ENCODE measurements at places on chromosomes 16 and 17.

DNA sequence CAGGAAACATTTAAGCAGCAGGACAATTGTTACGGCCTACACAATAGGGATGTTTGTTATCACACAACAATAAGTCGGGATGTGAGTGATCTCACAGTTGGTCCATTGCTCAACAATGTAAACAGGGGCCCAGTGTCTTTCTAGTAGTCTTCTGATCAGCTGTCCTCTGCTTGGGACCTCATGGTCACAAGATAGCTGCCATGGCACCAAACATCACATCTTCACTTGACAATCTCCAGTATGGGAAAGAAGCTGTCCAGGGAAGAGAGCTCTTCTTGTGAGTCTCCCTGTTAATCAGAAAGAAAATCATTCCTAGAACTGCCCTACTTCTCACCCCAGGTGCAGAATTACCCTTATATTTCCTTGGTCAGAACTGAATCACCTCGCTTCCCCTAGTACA is 6.3 kb upstream of the GPRC5B start:
- no peak for DNase-seq

- DNase-seq, result no peak
Measured at GRCh38 chr16:88007321-88007731, 56.1 kb downstream of the BANP start.

- DNase-seq, result no peak
Measured at GRCh38 chr16:64162613-64163375, 959.1 kb downstream of the CDH11 start.

- DNase-seq, result no peak
Measured at GRCh38 chr16:50389900-50390299, 21.1 kb upstream of the BRD7 start.

DNA sequence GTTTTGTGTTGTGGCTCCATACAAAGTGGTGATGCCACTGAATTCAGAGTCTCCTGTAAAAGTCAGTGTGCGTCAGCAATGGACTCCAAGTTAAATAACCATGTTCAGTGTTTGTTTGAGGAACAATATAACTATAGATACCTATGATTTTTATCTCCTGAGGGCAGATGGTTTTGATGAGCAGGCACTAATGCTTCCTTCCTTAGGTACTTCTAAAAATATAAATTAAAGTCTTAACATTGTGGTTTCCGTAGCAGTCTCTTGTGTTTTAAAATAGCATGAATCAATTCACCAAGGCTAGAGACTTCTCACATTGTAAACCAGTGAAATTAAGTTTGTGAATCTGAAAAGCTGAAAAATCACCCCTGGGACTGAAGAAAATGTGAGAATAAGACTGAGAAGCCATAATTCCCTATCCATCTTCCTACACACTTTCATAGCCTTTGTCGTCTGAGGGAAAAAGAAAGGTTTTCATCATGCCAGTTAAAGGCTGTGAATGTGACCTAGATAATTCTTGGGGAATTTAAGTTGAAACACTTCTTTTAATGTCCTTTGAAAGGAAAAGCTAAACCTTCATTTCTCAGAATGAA is 1502.9 kb downstream of the CDH11 start:
- DNase-seq, result no peak

DNA sequence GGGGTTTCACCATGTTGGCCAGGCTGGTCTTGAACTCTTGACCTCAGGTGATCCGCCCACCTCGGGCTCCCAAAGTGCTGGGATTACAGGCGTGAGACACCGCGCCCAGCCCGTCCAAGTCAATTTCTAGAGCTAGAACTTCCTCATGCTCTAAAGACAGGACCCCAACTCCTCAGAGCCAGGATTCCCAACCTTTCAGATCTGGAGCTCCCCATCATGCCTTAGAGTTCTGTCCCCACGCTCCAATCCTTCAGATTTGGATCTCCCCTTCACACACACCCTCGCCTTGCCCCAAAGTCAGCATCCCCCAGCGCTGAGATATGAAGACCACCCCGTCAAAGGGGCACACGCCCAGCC is 448 bp downstream of the KCTD19 start:
- no peak for DNase-seq

DNA sequence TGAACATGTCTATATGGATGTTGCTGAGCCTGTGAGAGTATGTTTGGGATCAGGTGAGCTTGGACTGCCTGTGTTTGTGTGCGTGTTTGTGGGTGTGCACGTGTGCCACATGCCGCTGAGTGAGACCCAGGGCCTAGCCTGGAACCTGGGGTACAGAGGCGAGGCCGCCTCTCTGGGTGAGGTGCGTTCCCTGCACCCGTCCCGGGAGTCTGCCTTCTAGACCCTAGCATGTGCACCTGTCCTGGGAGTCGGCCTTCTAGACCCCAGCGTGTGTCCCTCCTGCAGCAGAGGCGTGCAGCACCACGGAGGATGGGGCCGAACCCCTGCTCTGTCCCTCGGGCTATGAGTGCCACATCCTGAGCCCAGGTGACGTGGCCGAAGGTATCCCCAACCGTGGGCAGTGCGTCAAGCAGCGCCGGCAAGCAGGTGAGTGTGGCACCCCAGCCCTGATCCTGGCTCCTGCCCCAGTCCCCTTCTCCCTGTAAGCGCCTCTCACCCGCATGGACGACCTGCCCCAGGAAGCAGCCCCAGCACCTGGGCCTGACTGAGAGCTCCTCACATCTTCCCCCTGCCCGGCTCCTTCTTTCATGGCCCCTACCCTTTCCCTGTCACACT is 24.6 kb downstream of the WFDC1 start:
- no peak for DNase-seq

DNA sequence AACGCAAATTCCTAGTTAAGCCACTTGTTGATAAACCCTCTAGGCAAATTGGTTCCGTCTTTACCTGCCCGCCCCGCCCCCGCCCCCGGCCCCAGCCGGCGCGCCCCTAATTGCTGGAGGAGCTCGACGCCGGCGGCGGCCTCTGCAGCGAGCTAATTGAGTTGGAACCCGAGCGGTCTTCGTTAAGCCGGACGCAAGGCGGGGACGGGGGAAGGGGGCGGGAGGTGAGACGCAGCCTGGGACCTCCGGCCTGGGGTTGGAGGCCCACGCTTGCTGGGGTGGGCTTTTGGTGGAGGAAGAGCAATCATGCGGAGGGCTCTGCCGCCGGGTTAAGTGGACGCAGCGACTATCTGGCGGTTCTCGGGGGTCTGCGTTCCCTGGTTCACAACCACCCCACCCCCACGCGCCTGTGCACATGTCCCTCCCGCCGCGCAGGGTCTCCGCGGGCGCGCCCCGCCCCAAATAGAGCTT is 12.7 kb upstream of the FOXF1 start:
- DNase-seq, result no peak

DNA sequence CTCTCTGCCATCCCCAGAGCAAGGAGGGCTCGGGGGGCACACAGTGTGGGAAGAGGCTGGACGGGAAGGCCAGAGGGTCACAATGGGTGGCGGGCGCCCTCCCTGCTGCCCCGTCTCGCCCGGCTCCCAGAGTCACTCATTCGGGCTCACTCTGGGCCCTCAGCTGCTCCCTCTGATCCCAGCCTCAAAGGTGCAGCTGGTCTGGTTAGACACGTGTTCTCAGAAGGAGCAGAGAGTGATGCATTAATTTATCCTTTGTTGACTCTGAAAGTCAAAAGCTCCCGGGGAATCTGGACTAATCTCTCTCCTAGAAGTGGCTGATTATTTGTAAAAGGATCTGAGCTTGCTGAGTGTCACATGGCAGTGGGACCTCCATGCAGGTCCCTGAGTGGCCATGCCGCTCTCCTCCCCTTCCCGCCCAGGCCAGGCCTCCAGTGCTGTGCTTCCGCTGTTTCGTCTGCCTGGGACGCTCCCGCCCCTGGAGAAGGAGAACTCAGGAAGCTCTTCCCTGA is 87.5 kb downstream of the SEC14L1 start:
- no peak for DNase-seq

DNA sequence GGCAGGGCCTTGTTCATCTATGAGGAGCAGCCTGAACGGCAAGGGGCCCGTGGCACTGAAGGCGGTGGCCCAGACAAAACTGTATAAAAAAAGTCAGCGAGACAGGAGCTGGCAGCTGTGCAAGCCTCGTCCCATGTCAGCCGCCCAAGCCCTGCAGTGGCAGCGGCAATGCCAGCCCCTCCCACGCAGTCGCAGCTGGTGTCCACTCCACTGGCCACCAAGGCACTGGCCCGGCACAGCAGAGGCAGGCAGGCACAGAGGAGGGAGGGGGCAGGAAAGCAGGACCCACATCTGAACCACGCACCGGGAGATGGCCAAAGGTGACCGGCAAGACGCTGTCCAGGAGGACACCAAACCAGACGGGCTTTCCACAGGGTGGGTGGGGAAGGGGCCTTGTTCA is 15.9 kb upstream of the C16orf95 start:
- DNase-seq, result no peak

DNA sequence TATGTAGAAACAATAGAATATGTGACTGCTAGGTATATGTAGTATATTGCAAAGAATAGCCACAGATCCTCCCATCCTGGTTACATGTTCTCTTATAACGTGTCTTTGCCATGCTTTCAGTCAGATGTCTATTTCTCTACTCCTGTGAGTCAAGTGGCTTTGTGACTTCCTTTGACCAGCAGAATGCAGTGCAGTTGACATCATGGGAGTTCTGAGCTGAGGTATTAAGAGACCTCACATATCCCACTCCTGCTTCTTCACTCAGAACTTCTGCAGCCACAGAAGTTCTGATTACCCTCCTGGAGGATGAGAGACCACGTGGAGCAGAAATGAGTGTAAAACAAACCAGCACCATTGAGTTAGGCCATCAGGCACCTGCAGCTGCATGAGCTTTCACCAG is 222.5 kb downstream of the PRKCA start:
- DNase-seq, result no peak

DNA sequence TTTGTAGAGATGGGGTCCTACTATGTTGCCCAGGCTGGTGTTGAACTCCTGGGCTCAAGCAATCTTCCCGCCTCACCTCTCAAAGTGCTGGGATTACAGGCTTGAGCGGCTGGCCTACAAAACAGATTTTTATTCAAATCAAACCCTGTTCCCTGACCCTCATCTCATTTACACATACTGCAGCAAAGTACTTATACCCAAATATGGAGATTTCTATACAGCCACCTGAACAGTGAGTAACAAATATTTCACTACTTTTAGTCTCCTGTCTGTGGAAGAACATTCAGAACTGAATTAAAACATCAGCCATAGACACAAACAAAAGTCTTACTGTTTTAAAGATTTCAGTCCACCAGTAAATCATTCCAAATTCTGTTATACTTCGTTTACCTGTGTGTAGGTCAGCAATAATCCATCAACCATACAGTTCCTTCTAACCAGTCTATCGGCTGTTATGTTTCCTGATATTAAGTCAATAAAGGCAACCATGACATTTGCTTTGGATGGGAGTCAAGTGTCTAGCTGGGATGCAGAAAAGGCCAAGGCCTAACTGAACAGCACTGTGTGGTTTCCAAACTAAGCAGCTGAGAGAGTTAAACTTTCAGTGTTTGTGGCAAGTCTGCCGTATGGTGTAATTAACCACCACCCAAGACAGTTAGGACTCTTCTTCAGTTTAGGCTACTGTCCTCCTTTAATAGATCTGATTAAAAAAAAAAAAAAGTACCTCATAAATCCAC is 22.3 kb downstream of the ERN1 start:
- no peak for DNase-seq

GRCh38 chr16:75481475-75481874 is 13.8 kb downstream of the CHST6 start:
- DNase-seq, result no peak

DNA sequence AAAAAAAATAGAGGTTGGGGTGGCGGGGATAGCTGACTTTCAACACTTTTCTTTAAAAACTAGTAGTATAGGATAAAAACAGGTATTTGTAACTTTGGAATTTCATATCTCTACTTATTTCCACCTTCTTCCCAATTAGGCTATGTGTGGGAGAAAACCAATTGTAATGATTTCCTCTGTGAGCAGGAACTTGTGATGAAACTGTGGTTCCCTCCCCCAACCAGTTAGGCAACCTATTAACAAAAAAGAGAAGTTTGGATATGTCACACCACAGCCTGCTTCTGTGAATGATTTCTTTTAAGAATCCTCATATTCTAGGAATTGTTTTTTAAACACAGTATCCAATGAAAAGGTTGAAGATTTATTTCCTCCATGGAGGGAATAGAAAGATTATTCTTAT is 1.9 kb downstream of the IGSF6 start:
- no peak for DNase-seq

DNA sequence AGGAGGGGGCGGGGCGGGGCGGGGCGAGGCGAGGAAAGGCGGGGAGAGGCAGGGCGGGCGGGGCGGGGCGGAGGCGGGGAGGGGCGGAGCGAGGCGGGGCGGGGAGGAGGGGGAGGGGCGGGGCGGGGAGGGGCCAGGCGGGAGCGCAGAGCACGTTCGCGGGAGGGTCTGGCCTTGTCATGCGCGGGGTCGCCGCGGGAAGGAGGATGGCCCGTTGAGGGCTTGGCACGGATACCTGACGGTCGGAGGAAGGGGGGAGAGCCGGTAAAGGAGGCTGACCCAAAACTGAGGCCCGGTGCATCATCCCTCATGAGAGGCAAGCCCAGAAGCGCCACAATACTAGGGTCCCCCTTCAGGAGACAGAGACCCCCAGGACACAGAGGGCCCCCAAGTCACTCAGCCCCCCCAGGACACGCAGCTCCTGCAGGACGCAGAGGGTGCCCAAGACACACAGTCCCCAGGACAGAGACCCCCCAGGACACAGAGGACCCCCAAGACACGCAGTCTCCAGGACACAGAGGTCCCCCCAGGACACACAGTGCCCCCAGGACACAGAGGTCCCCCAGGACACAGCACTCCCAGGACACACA is 593 bp upstream of the WDR45B start:
- peak; percentile 16 for DNase-seq

DNA sequence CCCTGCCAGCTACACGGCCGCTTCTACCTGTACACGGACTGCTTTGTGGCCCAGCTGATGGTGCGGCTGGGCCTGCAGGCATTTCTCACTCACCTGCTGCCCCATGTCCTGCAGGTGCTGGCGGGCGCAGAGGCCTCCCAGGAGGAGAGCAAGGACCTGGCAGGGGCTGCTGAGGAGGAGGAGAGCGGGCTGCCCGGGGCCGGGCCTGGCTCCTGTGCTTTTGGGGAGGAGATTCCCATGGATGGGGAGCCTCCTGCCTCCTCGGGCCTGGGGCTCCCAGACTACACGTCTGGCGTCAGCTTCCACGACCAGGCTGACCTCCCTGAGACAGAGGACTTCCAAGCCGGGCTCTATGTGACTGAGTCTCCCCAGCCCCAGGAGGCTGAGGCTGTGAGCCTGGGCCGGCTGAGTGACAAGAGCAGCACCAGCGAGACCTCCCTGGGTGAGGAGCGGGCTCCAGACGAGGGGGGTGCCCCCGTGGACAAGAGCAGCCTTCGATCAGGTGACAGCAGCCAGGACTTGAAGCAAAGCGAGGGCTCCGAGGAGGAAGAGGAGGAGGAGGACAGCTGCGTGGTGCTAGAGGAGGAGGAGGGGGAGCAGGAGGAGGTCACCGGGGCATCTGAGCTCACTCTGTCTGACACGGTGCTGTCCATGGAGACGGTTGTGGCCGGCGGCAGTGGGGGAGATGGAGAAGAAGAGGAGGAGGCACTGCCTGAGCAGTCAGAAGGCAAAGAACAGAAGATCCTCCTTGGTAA is 3.5 kb downstream of the WDR81 start:
- no peak for DNase-seq

GRCh38 chr16:3654249-3654991 is at the start of gene DNASE1:
TSS of gene DNASE1 (plus strand) at chr16:3654691. CDS start at chr16:3655374, 683 bp downstream.
- DNase-seq, result peak; percentile 35

- DNase-seq, result no peak
Measured at GRCh38 chr16:13633391-13633861, 286.5 kb upstream of the ERCC4 start.

GRCh38 chr16:10964891-10965326 is 20.5 kb downstream of the CLEC16A start:
- peak; percentile 48 for DNase-seq
